Activated CD4-positive, alpha-beta T cell treated with anti-CD3 and anti-CD28 coated beads for 24 hours (primary cell): ENCODE measurements at places on chromosomes 13 and 19.
A peak's percentile ranks its signal among the peaks of the same experiment; 100 is the strongest.

- DNase-seq, result no peak
Measured at GRCh38 chr13:33871207-33872004, 53.5 kb downstream of the RFC3 start.

DNA sequence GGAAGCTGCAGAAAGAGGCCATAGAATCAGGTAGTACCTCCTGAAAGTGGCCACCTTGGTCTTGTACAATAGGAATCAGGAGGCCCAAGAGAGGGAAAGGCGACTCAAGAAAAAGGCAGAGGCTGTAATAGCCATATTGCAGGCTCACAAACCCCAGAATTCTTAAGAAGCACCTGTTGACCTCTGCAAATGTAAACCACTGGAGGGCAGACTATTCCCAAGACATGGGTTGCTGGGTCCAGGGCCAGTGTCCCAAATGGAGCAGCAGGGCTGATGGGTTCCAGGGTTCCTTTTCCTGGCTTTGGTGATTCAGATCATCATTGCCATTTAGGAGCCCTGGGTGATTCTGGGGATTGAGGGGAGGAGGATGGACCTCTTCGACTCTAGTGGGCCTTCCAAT, 167.6 kb downstream of the B3GLCT start:
- DNase-seq, result no peak

DNA sequence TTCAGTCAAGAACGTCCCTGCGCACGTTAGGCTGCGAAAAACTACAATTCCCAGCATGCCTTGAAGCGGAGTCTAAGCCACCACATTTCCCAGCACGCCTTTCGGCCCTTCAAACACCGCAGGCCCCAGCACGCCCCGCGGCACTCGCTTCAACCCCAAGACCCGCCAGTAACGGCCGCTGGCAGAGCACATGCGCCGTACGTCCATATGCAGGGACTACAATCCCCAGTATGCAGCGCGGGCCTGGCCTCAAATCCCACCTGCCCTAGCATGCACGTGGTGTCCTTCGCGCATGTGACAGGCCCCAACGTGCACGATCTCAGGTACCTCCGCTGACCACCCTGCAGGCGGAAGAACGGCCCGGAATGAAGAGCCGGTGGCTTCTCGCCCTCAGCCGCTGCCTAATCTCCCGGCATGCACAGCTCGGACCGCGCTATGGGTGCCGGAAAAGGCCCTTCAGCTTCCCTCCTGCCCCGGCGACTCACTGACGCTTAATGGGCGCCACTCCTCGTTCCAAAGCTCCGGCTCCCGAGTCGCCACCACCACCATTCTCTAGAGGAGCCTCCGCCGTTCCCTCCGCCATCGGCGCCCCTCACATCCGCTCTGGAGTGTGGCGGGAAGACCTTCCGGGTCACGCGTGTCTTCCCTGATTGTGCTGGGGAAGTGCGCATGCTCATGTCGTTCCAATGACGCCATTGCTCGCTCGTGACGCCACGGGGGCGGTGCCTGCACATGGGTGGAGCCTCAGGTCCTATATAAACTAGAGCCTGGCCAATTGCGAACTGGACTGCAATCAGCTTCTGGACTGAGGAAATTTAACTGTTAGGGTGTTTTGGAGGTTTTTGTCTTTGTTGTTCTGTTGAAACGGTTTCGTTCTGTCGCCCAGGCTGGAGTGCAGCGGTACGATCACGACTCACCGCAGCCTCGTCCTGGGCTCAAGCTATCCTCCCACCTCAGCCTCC, at the start of gene DUS3L:
TSS of gene DUS3L (minus strand) at position 605 of the 962 bp plus-strand sequence. CDS start at position 583, 22 bp downstream.
- DNase-seq, result peak; percentile 95

GRCh38 chr13:92197669-92198068, 799.2 kb downstream of the GPC5 start:
- no peak for DNase-seq

DNA sequence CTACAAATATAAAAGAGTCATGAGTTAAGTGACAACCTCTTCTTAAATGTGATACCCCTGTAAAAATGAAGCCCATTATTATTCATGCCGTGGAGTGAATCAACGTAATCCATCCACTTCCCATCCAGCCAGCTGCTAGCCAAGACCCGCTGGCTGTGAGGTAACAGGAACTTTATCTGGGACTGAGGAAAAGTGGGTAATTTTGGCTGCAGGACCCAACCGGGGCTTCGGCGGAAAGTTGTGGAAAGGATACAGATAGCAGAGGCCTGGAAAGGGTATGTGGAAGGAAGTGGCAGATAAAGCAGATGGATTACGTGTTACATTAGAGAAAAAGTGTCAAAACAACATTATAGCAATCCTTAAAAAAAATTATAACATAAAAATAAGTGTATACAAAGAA, 48.3 kb downstream of the SLC7A1 start:
- no peak for DNase-seq

GRCh38 chr13:48405875-48406274, 7.0 kb downstream of the LPAR6 start:
- no peak for DNase-seq

- no peak for DNase-seq
Measured at GRCh38 chr13:50299546-50300249, 284.5 kb downstream of the KCNRG start.
